ENCODE measurements at places on chromosomes 12 and 14. TPM values are rescaled to one million over a fixed set of nuclear protein-coding genes. Genes with fewer than 3 reads are reported as not detected.

- DNase-seq = no peak
Measured at GRCh38 chr12:116799955-116800354, 61.8 kb downstream of the RNFT2 start.

- no peak for DNase-seq
Measured at GRCh38 chr12:114406984-114407841, 1.3 kb upstream of the TBX5 start.

DNA sequence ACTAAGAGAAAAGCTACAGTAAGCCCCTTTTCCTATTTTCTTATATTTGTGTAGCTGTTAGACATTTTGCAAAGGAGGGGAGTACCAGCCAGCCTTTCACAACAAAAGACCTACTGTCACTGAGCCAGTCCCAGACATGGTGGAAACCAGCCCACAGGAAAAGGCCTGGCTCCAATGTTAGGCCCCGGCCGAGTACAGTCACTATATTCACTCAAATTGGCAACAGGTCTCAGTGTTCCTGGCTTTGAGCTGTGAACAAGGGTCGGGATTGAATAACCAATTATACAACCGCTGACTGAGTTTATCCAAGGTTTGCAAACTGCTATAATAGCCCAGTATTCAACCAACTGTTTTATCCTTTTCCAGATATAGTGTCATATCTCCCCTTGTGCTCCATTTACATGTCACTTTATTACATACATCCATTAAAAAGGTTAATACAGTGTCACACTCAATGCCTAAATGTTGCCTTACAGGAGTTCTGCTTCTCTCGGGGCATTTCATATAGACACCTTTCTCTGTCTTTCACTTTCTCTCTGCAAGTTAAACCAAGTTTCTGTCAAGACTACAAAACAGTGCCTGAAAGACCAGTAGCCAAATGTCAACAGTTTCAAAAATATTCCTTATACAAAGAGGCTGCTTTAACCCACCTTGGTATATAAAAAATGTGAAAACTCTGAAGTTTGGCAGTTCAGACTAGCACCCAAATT is 178.1 kb downstream of the SOX5 start:
- DNase-seq = no peak

DNA sequence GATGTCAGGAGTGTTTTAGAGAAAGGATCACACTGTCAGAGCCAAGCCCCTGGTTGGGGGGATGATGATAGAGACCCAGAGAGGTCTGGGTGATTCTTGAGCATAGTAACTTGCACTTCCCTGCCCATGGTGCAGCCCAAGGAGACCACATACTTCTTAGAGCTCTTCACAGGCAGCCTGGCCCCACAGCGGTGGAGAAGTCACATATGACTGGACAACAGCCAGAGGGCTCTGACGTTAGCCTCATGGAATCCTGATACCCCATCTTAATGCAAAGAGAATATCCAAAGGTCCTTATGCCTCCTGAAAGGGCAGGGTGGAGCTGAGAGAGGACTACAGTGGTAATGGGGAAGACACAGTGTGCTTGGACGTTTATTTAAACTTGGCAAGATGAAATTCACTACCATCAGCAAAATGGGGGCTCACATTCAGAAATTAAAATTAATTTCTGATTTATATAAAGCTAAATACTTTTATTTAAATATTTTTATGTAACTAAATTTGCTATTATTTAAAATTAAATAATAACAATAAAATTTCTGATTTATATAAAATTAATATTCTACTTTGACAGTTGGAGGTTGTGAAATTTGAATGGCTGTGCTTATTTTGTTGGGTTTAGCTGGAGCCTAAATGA is 131.3 kb downstream of the KTN1 start:
- no peak for DNase-seq

DNA sequence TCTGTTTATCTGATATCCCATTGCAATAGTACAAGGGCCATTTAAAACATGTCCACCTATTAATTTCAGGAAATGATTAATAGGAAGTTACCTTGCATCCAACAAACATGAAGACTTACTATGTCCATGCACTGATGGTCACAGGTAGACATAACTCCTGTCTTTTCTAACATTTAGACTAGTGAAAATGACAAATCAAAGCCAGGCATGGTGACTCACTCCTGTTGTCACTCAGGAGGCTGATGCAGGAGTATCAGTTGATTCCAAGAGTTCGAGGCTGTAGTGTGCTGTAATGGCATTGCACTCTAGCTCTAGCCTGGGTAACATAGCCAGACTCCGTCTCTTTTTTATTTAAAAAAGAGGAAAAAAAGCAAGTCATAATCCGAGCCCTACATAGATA is 14.8 kb downstream of the HSP90B1 start:
- DNase-seq = no peak

GRCh38 chr14:61025251-61026223 is 44.5 kb downstream of the SLC38A6 start:
- DNase-seq = peak; percentile 10

- no peak for DNase-seq
Measured at GRCh38 chr14:60357551-60358149, 108.6 kb downstream of the PPM1A start.

- DNase-seq = no peak
Measured at GRCh38 chr14:95741781-95742180, 27.9 kb upstream of the TCL1A start.

DNA sequence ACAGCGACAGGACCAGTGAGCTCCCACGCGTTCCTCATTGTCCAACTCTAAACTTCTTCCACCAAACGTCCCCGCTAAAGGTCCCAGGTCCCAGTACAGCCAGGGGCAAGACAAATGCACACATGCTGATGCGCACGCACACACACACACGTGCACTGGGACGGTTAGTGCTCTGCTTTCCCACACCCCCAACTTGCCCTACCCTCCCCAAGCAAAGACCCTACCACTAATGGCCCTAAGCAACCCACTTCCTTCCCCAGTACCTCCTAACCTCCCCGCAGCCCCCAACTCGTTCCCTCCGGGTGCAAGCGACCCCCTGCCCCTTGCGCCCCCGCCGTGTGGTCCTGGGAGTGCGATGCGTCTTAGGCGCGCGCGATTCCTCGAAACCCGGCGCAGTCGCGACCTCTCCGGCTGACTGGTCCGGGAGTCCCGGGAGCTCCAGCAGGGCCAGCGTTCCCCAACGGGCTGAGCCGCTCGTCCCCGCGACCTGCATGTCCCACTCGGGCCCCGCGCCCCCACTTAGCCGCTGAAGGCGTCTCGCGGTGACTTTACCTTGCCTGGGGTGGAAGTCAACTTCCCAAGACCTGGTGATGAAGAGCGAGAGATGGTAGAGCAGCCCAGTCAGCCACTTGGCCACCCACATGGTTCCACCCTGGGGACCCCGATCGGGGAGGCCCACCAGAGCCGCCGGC is 578 bp downstream of the ADAMTS20 start:
- no peak for DNase-seq

- DNase-seq = no peak
Measured at GRCh38 chr14:51285120-51285519, 45.1 kb downstream of the TMX1 start.

DNA sequence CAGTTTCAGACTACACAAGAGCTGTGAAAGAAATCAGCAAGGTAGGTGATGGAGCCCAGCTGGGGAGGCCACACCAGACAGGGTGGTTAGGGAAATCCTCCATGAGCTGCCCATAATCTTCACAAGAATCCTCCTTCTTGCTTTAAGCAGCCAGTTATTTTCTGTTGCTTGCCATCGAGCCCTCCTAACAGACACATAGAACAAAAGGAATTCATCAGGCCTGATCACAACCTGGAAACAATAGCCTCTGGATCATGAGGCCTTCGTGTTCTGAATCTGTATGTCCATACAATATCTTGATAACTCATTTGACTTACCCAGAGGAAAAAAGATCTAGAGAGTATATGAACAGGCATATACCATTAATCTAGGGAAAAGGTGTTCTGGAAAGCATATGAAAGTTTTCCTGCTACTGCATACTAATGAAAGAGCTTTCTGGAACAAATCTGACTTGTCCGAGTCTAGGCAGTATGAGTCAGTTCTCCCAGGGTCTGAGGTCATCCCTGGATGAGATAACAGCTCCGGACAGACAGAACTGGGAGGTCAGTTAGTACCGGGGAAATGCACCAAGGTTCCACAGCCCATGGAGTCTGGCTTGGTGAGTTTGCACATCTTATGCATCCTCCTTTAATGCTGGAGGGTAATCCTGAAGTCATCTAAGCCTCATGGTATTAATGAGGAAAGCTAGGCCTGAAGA is 52.8 kb upstream of the ELK3 start:
- DNase-seq = no peak

DNA sequence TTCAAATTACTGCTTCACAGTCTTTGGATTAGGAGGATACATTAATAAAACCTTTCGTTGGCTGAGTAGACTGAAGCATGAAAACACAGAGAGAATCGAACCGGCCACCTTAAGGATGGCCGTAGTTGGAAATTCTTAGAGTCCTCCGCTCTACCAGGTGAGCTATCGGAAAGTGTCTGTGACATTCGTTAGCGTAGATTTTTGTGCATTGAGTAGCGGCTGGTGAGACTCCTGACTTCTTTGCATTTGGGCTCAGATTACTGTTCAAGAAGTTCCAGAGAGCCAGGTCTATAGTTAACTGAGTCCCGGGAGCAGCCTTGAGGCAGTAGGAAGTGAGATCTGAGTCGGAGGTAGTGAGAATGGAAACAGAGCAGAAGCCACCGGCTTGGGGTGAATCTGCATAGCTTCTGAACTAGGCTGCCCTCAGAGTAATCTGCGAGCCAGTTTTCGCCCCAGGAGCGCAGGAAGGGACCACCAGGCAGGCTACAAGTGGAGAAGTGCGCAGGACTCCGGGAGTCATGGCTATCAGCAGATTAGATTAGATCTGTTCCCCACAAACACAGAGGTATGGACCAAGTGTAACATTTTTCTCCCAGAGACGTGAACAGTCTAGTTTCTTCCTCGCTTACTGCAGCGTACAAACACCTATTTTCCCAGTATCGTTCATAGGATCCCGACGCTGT is 11.0 kb downstream of the OR6S1 start:
- DNase-seq = no peak

- peak; percentile 79 for DNase-seq
Measured at GRCh38 chr12:94149119-94149780, 873 bp downstream of the PLXNC1 start.

GRCh38 chr12:76547526-76547925 is 12.0 kb downstream of the OSBPL8 start:
- no peak for DNase-seq

DNA sequence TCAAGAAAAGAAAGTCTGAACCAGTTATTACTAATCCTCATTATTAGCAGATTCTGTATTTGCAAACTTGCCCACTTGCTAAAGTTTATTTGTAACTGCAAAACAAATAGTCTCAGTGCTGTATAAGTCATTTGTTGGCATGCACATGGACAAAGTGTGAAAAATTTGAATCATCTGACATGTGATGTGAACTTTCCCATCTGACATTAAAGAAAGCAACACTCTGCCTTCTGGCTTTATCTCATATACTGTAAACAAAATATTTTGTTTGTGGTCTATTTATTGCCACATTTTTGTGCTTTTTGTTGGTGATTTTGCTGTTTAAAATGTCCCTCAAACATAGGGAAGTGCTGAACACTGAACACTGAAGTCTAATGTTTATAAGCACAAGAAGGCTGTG is 513.8 kb downstream of the RPL10L start:
- no peak for DNase-seq

The HOXC9 gene
- total RNA-seq = not detected

The FAM181A gene
- total RNA-seq = not detected

The ADAM21 gene
- 0.27 TPM for total RNA-seq

The NRIP2 gene
- not detected for total RNA-seq

Measured in hematopoietic multipotent progenitor cell (in vitro differentiated cells).